ENCODE measurements at places on chromosomes 12 and 14.

- DNase-seq: no peak
Observed at GRCh38 chr12:27334042-27334720, 1.5 kb downstream of the BMAL2 start.

DNA sequence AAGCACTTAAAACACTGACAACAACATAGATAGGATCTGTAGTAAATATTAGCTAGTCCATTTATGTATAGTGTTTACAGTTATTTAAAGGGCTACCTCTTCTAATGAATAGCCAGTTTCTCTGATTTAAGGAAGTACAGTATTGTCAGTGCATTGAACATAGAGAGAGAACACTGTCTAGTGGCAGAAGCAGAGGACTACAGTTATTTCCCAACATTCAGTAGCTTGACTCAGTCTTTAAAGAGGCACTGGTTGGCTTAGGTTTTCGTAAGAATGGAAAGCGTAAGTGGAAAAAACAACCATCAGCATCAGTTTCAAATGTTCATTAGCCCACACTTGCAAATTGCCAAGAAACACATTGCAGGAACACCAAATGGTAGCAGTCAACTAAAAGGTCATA lies 125.0 kb upstream of the HMGA2 start:
- no peak for DNase-seq

DNA sequence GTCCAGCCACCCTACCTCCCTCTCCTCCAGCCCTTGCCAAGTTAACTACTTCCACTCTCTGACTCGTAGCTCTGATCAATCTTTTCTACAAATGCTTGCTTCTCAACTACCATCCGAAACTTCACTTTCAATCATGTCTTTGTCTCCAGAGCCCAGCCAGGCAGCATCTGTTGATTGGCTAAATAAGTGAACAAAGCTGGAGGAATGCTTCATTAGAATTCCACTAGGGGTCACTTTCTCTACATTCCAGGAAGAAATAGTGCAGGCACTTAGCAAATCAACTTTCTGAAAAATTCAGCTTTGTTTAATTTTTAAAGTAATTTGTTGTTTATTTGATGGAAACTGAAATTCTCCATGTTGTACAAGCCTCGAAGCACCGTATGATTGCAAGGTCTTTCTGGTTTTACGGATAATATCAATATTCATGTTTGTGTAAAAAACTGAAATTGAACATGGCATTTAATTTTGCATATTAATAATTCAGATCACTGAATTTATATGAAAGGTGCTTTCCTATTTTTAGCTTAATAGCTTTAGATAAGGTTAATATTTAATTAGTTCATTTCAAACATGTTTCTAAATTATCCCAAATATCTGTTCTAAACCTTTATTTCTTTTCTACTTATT lies 32.4 kb upstream of the HELB start:
- no peak for DNase-seq

GRCh38 chr14:91801358-91801757 lies 66.0 kb downstream of the TC2N start:
- no peak for DNase-seq

- no peak for DNase-seq
Observed at GRCh38 chr12:68231691-68232090, 6.1 kb upstream of the IL26 start.

- no peak for DNase-seq
Observed at GRCh38 chr14:77738559-77739250, 22.3 kb downstream of the SNW1 start.

- DNase-seq: no peak
Observed at GRCh38 chr14:53384536-53384935, 231.4 kb upstream of the DDHD1 start.

GRCh38 chr12:132503618-132504204 lies 13.8 kb downstream of the FBRSL1 start:
- DNase-seq: no peak

GRCh38 chr12:60174941-60175340 lies 579.1 kb downstream of the SLC16A7 start:
- no peak for DNase-seq

DNA sequence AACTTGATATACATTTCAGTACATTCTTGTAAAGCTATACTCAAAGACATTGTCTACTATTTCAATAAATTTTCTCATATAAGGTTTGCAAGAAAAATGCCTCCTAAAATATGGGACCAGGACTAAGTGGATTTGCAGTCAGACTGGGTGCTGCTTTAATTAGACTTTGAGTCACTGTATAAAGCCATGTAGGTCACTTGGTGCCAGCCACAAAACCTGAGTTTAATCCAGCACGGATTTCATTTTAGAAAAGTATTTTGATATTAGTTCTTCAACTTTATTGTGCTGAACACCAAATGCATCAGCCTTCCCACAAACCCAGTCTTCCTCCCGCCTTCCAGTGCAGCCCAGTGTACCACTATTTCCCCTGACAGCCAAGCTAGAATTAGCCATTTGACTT lies 9.9 kb upstream of the NID2 start:
- DNase-seq: no peak

- DNase-seq: no peak
Observed at GRCh38 chr12:29152223-29152868, 3.3 kb downstream of the FAR2 start.

All from T1000 (cell line).